ENCODE measurements at places on chromosomes 6 and 20.
A peak's percentile ranks its signal among the peaks of the same experiment; 100 is the strongest.

DNA sequence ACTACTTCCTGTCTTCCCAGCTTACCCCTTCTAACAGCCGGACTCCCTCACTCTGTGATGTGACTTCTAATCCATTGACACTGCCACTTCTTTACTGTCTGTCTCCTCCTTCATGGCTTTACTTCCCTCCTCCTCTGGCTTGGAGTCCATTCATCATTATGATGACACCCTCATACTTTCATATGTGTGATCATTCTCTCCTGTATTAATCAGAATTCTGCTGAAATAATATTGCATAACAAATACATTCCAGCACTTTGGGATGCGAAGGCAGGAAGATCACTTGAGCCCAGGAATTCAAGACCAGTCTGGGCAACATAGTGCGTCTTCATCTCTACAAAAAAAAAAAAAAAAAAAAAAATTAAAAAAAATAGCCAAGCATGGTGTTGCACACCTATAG, 147.9 kb upstream of the BTBD3 start:
- DNase-seq, result no peak

GRCh38 chr6:159533016-159533415, 160.0 kb downstream of the SOD2 start:
- no peak for DNase-seq

GRCh38 chr6:5353971-5354370, 92.7 kb downstream of the FARS2 start:
- no peak for DNase-seq

- no peak for DNase-seq
Measured at GRCh38 chr6:89984926-89985750, 90.9 kb downstream of the GJA10 start.

DNA sequence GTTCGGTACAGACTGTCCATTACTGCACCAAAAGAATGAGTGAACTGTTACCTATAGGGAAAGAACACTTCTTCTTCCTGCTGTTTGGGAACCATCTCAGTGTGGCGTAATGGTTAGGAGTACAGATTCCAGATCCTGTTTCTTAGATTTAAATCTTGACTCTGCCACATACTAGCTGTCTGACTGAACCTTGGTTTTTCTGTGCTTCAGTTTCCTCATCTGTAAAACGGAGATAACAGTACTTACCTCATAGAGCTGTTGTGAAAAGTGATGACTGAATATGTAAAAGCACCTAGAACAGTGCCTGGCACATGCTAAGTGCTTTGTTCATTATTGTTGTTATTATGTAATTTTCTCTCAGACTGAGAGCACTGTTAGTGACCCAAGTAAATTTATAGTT, 39.8 kb downstream of the STX11 start:
- DNase-seq, result no peak

DNA sequence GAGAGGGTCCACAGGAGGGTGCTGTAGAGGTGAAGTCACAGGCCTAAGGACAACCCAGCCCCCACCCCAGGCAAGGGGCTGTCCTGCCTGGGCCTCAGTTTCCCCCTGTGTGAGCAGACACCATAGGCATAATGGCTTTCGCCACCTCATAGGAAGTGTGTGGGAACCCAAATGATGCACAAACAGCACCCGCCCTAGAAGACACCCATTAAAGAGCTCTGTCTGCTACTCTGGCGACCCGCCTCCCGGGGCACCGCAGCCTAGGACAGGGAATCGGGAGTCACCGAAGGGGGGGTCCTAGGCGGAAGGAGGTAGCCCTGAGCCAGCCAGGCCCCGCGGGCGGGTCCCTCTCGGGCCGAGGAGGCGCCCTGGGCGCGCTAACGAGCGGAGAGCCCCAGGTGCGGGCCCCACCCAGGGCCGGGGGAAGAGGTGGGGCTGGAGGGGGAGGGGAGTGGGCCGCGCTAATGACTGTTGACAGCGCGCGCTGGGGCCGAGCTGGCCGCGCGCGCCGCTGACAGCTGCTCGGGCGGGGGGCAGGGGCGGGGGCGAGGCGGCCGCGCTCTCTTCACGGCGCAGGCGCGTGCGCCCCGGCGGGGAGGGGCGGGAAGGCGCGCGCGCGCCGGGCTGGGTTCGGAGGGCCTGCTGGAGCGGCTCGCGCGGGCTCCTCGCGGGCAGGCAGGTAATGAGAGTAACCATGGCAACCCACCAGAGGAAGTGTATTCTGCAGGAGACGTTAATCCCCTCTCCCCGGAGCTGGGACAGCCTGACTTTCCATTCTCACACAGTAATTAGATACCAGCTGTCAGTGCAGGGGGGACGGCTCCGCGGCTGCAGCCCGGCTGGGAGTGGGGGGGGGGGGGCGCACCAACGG, 48.9 kb downstream of the NOL4L start:
- DNase-seq, result no peak

DNA sequence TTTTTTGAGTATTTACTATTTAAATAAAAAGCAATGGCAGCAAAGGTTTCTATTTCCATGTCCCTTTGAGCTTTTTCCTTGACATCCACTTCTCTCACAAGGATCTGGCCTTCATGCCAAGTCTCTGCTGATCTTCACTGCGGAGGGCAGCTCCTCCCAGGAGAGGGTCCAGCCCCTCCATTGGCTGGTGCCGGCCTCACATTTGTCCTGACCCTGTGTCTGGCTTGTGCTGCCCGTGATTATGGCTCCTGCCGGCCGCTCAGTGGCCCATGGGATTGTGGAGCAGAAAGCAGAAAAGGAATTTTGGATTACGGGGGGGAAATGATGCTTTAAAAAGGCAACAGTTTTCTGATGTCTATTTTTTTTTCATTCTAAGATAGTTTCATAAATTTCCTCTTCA, 31.2 kb upstream of the PDE7B start:
- no peak for DNase-seq

DNA sequence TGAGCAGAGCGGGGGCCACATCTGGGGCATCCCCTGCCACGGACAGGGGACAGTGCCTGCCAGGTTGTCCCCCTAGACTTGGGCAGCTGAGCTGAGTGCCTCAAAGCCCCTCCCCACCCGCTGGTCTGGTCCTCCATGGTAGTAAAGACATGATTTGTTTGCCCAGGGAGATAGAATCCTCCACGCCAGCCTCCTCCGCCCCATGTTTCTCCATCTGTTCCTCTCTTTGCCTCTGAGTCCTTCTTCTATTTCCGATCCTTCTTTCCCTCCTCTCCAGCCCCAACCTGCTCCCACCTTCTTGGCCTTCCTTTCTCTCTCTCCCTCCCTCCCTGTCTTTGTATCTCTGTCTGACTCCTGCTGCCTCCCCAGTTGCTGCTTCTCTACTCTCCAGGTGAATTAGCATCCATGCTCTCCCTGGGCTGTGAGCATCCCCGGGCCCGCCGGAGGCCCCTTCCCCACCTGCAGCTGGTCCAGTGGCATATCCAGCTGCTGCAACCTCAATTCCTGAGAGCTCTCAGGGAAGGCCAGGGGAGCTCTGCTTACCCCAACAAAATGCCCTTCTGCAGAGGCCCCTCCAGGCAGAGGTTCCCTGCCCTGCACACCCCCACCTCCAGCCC, 45.8 kb downstream of the CPNE5 start:
- no peak for DNase-seq

- no peak for DNase-seq
Measured at GRCh38 chr6:37121556-37121955, 48.4 kb upstream of the PIM1 start.

DNA sequence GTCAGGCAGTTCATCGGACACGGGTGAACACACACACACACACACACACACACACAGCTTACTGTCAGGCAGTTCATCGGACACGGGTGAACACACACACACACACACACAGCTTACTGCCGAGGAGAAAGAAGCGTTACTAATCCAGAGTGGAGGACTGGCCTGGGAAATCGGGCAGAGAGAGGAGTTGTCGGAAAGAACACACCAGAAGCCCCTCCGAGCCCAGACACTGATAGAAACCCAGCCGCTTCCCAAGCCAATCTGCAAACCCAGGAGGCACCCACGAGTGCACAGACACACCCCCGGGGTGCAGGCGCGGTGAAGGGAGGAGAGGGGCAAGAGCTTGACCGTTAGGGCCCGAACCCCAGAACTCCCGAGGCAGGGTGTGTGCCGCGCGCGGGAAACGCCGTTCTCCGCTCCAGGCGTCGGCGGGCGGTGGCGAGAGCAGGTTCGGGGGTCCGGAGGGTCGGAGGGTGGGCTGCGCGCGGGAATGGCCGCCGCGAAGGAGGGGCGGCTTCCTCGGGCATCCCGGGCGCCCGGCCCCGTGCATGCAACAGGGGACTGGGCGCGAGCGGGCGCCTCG, 636 bp downstream of the ELOVL2 start:
- no peak for DNase-seq

- DNase-seq, result peak; percentile 52
Measured at GRCh38 chr6:16319813-16320532, 81.6 kb downstream of the GMPR start.

GRCh38 chr6:150050846-150051245, 18.1 kb downstream of the ULBP3 start:
- DNase-seq, result no peak

DNA sequence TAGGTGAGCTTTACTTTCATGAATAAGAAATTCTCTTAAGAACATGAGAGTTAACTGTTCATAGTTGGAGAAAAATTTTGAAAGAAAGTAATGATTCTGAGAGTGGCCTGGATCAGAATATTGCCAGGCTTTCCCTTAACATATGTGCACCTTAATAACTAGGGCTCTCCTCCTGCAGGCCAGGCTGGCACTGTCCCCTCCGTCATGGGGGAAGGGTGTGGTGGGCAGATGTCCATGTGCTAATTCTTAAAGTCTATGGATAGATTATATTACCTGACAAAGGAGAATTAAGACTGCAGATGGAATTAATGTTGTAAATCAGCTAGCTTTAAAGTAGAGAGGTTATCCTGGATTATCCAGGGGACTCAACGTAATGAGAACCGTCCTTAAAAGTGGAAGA, 10.9 kb upstream of the KLHL32 start:
- DNase-seq, result no peak

- no peak for DNase-seq
Measured at GRCh38 chr6:163254341-163254835, 160.1 kb upstream of the QKI start.

DNA sequence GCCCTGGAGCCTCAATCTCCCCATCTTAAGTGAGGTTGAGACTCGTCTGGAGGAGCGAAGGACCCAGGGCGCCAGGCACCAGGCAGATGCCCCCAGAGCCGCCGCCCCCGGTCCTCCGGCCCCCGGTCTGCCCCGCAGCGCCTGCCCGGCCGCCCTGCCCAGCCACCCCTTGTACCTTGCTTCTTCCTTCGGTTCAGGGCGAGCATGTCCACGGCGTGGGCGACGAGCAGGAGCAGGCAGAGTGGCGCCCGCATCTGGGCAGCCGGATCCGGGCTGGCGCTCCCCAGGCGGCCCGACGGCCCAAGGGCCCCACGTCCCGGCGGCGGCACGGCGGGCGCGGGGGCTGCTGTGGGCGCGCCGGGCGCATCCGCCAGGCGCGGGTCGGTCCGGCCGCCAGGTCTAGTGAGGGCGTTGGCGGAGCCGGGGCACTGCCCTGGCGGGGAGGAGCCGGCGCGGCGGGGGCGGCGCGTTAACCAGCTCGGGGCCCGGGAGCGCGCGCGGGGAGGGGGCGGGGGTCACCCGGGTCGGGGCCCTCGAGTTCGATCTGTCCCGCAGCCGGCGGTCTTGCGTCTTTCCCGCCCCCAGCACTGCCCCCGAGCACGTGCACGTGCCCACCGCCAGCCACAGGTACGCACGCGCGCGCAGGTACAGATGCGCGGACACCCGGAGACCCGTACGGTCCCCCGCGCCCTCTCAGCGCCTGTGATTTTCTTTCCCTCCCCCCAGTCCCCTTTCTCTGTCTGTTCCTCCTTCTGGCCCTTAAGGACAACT, at the start of gene RSPO4:
Gene RSPO4 (minus strand): TSS at position 401 of the 771 bp plus-strand sequence. CDS start 147 bp downstream, at position 254.
- DNase-seq, result no peak

GRCh38 chr6:24888715-24889370, 46.9 kb downstream of the RIPOR2 start:
- DNase-seq, result no peak

- no peak for DNase-seq
Measured at GRCh38 chr20:64183313-64183712, 19.1 kb downstream of the MYT1 start.

GRCh38 chr6:116370760-116371119, at the start of gene DSE:
Gene DSE (plus strand): TSS chr6:116370947. CDS start chr6:116399251, 28,304 bp downstream.
- peak; percentile 51 for DNase-seq

- no peak for DNase-seq
Measured at GRCh38 chr20:4083098-4083865, 67.9 kb upstream of the RNF24 start.

- no peak for DNase-seq
Measured at GRCh38 chr6:6775074-6775473, 186.6 kb downstream of the LY86 start.

GRCh38 chr6:56440551-56440981, 193.2 kb upstream of the COL21A1 start:
- DNase-seq, result no peak

DNA sequence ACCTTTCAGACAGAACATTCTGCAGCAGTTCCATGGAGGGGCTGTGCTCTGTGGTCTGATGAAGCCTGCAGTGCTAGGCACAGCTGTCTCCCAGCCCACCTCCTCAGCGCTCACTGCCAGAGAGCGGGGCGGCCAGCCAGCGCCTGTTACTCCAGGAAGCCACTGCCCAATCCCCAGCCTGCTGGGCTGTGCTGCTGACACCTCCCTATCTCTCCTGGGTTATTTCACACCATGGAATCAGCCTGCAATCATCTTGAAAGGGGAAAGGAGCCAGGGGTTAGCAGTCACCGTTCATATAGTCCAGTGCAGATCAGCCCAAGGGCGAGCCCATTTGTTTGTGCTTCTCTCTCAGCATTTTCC, 46.3 kb upstream of the NHSL1 start:
- no peak for DNase-seq

DNA sequence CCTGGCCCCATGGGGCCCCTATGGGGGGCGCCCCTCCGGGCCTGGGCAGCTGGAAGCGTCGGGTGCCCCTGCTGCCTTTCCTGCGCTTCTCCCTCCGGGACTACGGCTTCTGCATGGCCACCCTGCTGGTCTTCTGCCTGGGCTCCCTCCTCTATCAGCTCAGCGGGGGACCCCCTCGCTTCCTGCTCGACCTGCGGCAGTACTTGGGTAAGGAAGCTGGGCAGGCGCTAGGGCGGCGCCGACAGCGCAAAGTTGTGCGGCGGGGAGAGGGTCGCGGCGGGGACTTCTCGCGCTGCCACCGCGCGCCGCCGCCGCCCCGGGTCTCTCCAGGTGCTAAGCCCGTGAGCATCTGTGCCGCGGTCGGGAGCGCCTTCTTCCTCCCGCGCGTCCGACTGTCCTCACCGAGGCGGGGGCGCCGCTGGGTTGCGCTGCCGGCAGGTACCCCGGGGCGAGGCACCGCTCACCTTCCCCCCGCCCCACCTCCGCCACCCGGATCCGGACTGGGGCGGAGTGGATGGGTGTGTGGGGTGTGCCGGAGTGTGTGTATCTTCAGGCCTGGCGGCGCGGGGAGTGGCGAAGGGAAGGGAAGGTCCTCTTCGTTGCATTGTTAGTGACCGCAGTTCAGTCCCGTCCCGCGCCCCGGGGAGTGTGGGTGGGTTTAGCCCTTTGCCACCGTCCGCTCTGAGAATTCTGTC, 788 bp downstream of the UST start:
- DNase-seq, result peak; percentile 16

DNA sequence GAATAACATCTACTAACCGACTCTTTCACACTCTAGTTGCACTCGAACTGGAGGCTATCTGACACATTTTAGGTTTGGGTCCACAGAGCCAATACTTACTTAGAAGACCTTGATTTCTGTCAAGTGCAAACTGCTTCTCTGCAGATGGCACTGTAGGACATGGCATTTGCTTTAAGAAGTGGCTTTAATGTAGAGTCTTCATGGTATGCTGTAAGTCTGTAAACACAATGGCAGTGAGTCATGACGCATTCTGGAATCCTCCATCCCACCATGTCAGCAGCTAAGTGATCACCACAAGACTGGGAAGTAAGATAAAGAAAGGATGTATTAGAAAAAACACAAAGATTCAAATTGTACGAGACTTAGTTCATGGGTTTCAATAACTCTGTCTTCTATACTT, 377.0 kb upstream of the NOX3 start:
- no peak for DNase-seq

- no peak for DNase-seq
Measured at GRCh38 chr6:28803337-28803709, 120.5 kb downstream of the TRIM27 start.
